ENCODE measurements at places on chromosomes 1 and 21.
A peak's percentile ranks its signal among the peaks of the same experiment; 100 is the strongest.

DNA sequence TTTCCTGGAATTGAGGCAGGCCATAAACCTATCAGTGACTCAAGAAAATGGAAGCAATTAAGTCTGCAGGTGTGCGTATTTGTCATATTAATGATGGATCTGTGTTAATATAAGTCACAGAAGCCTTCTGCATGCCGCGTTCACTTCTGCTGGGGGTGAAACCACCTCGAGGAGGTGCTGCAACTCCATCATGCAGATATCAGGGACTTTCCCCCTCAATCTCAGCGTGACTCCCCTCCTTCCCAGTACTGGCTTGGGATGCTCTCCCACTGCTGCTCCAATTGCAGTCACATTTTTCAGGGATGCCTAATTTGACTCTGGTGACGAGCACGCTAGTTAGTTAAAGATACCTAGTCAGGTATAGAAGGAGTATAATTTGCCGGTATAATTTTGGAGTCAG is 87.5 kb downstream of the ASTN1 start:
- no peak for DNase-seq

GRCh38 chr1:113153116-113153803 is 80.3 kb downstream of the LRIG2 start:
- DNase-seq, result no peak

DNA sequence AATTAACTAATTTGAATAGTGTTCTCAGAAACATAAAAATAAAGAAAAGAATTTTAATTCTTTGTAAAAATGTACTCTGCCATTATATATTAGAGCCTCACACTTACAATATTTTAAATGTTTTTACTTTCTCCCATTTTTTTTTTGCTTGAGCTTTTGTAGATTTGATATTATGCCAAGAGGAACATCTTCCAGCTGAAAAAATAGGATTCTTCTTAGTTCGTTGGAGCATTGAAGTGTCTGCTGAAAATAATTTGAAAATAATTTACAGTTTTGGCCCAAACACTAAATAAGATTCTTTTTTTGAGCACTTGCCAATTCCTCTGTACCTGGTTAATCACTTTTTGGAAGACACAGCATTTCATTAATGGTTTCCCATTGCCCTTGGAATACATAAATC is 175.0 kb upstream of the COL11A1 start:
- DNase-seq, result no peak

GRCh38 chr1:90710579-90711536 is 6.2 kb downstream of the BARHL2 start:
- DNase-seq, result peak; percentile 78

DNA sequence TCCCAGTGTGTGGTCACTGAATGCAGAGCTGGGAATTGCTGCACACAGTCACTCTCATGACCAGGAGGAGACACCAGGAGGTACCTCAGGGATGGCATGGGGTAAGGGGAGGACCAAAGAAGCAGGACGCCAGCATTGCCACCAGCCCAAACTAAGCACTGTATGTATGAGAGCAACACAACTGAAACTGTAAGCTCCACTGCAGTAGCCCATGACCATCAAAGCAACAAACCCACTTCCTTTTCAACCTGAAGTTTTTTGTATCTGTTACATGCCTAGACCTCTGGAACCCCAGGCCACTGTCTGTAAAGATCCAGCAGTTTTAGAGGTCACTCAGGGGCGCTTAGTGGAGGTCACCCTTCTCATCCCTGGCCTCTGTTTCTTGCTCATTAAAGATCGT is 164.3 kb downstream of the SETD4 start:
- DNase-seq, result no peak

- DNase-seq, result no peak
Observed at GRCh38 chr1:33972676-33973395, 109.0 kb downstream of the HMGB4 start.

- no peak for DNase-seq
Observed at GRCh38 chr1:234598974-234599616, 10.9 kb downstream of the IRF2BP2 start.

GRCh38 chr1:74596717-74597116 is 76.9 kb downstream of the ERICH3 start:
- DNase-seq, result no peak

GRCh38 chr1:54996869-54997710 is 1.6 kb upstream of the BSND start:
- DNase-seq, result peak; percentile 56

DNA sequence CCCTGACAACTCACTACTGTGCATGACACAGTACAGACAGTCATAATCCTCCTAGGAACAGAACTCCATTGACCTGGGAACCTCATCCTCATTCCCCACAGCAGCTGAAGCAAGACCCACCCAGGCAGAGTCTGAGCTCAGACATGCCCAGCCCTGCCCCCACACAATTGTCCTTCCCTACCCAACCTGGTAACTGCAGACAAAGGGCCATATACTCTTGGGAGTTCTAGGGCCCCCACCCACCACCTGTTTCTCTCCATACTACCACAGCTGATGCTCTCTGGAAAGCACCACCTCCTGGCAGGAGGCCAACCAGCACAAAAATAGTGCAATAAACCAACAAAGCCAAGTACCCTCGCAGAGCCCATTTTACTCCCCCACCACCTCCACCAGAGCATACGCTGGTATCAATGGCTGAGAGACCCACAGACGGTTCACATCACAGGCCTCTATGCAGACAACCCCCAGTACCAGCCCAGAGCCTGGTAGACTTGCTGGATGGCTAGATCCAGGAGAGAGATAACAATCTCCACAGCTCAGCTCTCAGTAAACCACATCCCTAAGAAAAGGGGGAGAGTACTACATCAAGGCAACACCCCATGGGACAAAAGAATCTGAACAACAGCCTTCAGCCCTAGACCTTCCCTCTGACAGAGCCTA is 159.7 kb upstream of the CXADR start:
- DNase-seq, result no peak

GRCh38 chr21:18954441-18954844 is 550.9 kb upstream of the TMPRSS15 start:
- no peak for DNase-seq

- DNase-seq, result no peak
Observed at GRCh38 chr1:247701338-247701737, 15.1 kb downstream of the OR6F1 start.

DNA sequence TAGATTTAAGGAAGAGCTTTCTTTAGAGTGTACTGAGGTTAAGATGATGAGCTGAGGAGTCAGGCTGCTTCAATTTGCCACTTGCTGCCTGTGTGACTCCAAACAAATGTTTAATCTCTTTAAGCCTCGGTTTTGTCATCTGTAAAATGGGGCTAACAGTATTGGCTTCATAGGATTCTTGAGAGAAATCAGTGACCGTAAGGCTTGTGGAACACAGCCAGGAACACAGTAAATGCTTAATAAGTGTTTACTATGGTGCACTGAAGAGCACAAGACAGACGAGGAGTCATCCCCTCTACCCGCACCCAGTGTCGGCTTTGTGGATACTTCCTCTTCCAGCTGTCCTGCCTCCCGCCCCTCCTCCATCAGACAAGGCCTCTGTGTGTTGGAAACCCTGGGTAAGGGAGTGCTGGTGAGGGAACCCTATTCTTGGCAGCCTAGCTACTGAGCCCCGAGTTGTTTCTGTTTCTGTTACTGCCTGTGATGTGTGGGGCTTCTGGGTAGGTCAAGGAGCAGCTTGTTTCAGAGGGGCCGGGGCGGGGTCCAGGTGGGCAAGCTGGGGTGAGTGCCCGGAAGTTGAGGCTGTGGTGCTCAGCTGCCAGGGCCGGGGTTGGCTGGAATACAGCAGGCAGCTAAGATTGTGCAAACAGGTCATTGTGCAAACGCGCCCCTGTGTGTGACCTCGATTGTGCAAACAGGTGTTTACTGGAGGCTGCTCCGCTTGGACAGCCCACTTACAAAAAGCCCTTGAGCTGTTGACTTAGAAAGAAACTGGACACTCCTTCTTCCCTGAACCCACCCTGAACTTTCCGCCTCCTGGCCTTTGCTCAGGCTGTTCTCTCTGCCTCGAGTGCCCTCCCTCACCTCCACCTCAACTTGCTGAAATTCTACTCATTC is 4.0 kb upstream of the CSF3R start:
- DNase-seq, result no peak

- DNase-seq, result no peak
Observed at GRCh38 chr1:78712467-78713051, 62.9 kb downstream of the IFI44 start.

GRCh38 chr1:43556782-43557181 is 26.1 kb downstream of the PTPRF start:
- DNase-seq, result no peak

- peak; percentile 60 for DNase-seq
Observed at GRCh38 chr1:59947047-59947938, 20.7 kb upstream of the CYP2J2 start.

- no peak for DNase-seq
Observed at GRCh38 chr1:157136133-157136532, 2.1 kb downstream of the ETV3 start.

DNA sequence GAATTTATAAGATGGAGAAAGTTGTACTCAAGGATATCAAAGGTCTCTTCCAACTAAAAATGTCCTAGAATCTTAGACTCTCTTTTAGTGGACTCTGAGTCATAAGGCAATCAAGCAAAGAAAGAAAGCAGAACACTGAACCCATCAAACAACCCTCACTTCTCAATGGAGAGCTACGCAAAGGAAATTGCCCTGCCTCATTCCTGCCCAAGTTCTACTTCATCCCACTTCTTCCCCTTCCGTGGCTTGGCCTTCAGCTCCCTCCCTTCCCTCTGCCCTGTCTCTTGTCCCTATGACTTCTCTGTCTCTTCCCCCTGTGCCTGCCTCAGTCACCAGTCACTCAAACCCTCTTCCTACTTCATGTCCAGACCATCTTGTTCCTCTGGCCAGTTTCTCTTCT is 58.5 kb downstream of the RIMS3 start:
- DNase-seq, result no peak

DNA sequence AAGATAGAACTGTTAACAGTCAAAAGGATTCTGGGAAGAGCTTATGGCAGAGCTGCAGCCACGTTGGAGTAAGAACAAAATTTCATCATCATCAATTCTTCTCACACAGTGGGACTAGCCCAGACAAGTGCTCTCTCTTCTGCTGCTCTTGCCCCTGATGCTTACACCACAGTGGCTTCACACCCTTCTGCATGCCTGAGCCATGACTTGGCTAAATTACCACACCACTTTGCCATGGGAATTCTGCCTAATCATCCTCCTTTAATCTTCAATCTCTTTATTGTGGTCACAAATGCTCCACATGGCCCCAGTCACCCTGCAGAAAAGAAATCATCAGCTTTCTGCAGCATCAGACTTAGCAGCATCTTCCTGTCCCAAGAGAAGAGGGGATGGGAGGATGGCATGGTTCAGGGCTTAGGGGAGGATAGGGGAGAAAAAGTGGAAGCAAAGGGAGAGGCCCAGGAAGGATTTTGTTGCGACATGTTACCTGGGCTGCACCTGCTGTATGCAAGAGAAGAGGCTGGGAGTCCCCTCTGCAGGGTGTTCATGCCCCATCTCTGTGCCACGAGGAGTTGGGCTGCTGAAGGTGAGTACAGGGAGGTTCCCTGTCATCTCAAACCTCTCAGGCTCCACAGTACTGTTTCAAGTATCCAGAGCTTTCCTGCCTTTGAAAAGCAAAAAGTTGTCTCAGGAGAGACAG is 9.0 kb upstream of the RPTN start:
- DNase-seq, result no peak

DNA sequence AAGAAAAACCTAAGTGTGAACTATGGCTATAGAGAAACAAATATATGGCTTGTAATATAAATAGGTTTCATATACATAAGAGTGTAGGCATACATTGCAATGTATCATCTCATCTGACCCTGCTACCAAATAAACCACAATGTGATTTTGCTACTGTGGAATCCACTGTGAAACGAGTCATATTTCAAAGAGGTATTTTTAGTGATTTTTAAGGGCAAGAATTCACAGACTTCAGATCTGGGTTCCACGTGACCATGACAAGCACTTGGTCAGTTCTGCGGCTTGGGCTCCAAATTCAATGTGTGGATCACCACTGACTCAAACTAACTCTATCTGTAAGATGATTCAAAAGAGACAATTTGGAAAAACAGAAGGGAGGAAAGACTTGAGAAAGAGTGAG is 147.0 kb upstream of the ERG start:
- DNase-seq, result no peak

DNA sequence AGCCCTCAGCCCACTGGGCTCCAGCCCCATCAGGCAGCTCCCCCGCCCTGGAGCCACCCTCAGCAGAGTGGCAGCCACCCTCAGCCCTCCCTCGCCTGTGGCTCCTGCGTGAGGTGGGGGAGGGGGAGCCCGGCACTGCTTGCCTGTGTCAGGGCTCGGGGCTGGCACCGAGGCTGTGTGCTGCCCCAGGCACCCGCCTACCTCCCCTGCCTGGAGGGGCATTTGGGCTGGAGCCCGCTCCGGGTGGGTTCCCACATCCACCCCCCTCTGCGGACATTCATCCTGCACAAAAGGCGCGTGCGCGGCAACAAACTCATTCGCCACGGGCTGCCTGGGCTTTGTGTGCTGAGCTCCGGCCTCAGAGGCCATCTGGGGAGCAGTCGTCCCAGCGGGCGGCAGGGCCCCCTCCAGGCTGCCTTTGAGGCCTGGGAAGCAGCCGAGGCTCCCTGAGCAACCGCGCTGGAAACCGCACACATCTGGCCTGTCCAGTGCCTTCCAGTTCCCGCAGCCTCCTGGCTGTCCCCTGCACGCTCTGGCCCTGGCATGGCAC is 12.6 kb upstream of the TNFRSF14 start:
- DNase-seq, result peak; percentile 86

DNA sequence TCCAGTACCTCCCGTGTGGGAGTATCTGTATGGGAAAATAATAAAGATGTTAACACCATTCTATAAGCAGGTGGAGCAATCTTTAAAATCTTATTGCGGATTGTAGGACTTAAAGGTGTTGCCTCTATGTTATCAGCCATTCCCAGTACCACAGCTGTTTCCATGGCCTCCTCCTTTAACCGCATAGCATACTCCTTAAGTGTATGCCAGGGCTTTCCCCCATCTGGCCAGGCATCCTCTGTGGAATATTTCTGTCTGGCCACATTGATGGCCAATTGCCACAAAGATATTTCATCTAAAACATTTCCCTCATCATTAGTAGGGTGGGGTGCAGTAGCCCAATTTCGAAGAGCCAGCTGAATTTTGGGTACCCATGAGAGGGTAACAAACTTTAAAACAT is 7.3 kb upstream of the STUM start:
- no peak for DNase-seq

- no peak for DNase-seq
Observed at GRCh38 chr21:40379881-40380810, 466.8 kb downstream of the DSCAM start.

GRCh38 chr1:99538618-99538956 is 107.3 kb upstream of the PALMD start:
- DNase-seq, result no peak

All from ecto neural progenitor cell (in vitro differentiated cells).